ENCODE measurements at places on chromosomes 5 and 9.

- no peak for DNase-seq
Observed at GRCh38 chr5:128881502-128882018, 83.7 kb upstream of the SLC27A6 start.

DNA sequence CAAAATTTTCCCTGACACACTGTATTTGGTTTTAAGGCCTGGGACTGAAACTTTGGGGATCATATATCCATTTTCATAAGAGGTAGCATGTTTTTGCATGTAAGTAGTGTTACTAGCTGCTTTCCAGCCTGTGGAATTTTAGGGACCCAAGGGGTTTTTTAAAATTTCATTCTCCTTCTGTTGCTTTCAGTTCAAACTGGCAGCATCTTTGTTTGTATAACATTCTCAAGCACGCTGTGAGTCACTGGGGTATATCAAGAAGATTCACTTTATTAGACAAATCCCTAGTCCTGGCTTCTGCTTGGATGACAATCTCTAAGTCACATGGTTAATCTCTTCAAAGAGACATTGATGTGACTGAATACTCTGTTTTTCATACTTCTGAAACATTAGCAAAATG is 479.0 kb downstream of the CYLC2 start:
- DNase-seq, result no peak

DNA sequence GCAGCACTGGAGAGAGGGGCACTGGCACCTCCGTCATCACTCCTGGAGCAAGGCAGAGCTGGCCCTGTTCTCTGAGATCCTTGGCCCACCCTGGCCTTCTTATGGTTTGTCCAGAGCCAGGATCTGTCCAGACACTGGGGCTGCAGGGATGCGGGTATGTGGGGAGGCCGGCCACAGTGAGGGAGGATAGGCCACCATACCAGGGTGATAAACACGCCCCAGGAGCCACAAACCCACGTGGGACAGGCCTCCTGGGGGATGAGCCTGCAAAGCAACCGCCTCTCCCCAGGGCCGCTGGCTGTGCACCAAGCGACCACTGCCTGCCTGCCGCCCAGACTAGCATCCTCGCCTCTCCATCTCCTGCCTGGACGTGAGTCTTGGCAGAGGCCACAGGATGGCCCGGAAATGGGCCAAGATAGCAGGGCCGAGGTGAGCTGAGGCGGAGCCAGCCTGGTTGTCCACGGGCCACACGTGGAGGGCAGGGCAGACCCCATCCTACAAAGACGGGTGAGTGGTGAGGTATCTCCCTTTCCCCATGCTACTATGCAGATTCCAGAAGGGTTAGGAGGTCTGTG is 4.5 kb downstream of the OBP2A start:
- no peak for DNase-seq

GRCh38 chr9:106717686-106718085 is 145.3 kb upstream of the ZNF462 start:
- no peak for DNase-seq

DNA sequence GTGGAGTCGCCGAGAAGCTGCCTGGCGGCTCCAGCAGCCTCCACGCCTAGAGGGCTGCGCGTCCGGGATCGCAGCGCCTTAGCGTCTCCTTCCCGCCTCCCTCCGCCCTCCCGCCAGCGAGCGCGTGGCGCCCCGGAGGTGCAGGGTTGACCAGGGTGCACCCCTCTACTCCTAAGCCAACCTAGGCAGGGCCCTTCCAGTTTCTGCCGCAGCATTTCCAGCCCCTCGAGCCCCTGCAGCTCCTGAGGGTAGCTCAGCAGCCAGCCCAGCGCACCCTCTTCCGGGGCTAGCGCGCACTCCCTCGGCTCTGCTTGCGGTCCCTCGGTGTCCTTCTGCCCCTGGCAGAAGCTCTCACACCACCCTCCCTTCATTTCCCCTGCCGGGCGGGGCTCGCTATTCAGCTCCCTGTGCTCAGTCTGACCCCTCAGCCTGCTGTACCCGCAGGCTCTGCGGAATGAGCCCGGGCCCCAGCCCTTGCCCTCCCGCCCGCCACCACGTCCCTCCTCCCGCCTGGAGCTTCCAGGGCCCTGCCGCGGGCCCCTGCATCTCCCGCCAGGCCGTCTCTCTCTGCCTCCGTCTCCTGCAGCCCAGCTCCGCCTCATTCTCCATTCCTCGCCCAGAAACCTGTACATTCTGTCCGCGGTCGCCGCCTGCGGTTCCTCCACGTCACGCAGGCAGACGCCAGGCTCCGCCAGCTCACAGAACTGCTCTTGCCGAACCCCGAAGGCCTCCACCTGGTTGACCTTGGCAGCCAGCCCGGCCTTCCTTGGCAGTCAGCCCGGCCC is 61.8 kb downstream of the SPATA31C2 start:
- peak; percentile 37 for DNase-seq

DNA sequence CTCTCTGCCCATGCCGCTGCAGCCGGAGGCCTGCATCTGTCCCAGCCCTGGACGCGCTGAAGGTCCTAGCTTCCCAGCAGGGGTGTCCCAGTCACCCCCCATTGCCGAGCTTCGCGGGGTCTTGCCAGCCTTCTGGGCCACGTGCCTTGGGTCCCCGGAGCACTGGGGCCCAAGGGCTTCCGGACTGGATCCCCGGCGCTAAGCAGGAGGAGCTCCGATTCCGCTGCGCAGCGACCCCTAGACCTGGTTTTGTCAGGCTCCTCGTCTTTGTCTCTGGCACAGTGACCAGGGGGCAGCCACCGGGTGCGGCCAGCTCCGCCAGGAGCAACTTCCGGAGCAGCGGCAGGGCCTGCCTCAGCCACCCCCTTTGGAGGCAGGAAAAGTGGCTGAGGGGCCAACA is 3.3 kb upstream of the IRX1 start:
- DNase-seq, result peak; percentile 27

- DNase-seq, result no peak
Observed at GRCh38 chr9:97480174-97480573, 21.3 kb upstream of the TMOD1 start.
